ENCODE measurements at places on chromosomes 11 and 22.

- DNase-seq = no peak
Measured at GRCh38 chr11:57321388-57322255, 3.1 kb downstream of the TNKS1BP1 start.

DNA sequence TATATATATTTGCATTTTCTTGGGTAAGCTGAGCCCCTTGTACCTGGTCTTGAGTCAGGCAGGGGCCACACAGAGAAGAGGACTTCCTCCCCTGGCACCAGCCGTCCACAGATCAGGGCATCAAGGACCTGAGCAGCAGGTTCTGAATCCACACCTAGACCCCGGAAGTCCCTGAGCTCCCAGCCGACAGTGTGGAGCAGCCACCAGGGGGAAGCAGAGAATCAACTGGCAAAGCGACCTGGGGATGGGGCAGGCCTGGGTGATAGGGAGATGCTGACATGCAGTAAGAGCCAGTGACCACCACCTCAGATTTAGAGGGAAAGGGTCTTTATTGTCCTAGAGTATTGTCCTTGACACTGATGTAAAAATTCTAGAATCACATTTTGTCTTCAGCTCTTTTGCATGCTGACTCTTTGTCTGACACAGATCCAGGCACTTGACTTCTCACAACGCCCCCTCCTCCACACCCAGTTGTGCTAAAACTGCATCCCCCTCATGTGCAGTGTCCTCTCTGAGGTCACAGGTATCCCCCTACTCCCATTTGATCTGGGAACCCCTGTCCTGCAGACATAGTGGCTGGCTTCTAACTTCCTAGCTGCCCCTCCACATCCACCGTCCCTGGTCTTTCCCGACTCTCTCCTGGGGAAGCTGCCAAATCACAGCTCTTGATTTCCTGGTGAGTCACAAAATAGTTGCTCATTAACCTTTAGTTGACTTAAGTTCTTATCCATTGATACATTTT is 109.3 kb downstream of the GGTLC2 start:
- DNase-seq = no peak

GRCh38 chr22:21876486-21877176 is 9.2 kb upstream of the MAPK1 start:
- DNase-seq = no peak

DNA sequence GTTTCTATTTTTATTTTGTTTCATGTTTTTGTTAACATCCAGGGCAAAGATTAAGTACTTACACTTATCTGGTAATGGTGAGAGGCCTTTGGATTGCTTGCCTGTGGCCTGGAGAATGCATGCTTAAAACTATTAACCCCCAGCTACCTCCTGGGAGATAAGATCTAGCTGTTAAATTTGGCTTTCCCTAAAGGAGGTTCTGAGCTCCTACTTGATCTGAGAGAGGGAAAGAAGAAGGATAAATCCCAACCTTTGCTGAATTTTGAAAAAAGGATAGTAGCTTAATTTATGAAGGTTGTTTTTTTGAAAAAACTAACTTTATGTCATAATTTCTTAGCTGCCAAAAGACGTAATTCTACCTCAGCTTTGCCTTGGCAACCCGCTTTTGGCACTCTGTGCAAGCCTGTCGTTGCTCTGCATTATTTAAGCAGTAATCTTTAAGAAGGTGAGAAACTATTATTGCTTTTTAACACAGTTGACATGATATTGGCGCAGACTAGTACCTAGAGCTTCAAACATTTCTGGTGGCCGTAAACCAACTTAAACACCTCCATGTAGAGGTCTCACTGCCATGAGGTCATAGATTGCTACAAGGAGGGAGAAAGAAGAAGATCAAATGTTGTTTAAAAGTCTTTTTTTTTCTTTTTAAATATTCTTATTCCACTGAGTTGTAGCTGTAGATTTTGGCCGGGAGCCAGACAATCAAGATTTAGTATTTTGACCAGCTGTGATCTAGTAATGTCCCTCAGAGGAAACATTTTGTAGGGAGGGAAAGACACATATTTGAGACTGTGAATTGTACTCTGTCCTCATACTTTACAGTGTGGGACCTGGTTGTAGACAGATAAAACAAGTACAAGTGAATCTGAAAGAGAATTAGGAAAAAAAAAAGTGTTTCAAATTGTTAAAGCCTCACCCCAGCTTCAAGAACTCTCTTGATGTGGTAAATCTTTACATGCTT is 74.4 kb downstream of the WNT11 start:
- no peak for DNase-seq

DNA sequence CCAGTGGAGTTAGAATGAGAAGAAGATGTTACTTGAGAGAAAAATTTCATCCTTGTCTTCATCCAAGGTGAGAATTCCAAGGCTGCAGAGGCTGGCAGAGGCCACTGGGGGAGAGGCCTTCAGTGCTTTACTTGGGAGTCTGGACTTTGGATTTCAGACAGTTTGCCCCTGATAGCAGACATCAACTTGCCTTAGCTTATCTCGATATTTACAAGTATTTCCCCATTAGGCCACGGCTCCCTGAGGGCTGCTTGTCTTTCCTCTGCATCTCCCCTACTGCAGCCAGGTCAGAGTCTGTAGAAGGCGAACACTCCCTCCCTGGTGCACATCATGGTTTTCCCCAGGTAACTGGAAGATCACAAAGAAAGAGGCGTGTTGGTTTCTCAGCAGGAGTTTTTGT is 29.9 kb upstream of the BSX start:
- no peak for DNase-seq

- no peak for DNase-seq
Measured at GRCh38 chr22:42678894-42679293, 29.7 kb upstream of the CYB5R3 start.

DNA sequence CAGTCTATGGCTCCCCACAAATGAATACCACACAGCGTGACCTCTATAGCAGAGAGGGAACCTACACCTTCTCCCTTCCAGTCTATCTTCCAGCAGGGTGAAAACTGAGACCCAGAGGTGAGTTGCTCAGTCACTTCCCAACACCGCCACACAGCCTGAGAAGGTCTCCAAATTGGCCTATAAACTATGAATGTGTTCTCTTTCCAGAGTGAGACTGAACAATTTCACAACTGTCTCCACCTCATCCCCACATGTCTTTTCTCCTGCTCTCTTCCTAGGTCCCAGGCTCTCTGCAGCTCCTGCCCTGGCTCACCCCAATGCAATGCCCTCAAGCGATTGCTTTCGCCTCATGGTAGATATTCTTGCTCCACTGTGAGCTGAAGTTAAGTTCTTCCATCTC is 14.0 kb downstream of the CLMP start:
- DNase-seq = no peak

GRCh38 chr11:102610200-102610599 is 14.9 kb downstream of the MMP20 start:
- DNase-seq = no peak

DNA sequence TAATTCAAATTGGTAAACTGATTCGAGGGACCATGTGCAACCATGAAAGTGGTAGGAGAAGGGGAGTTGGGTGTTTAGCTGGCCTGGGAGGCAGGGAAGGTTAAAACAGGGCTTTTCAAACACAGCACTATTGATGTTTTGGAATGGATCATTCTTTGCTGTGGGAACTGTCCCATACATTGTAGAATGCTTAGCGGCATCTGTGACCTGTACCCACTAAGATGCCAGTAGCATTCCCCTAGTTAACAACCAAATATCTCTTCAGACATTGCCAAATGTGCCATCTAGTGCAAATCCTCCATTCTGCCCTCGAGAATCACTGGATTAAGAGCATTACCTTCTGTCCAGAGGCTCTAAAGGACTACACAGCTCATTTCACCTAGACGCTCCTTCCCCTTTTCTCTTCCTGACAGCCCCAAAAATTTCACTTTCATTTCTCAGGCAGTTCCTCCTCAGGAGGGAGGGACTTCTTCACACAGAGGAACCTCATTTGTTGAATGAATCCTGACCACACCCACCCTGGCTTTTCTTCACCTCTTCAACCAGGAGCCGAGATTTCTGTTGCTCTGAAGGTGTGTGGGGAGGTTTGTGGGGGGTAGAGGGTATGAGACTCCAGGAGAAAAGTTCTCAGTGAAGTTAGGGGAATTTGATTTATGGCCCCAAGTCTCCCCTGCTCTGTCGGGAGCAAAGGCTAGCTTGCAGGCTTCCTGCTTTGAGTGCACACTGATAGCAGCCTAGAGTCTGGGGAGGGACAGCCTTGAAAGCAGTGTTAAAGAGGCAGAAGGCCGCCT is at the start of gene TRIM34:
Gene TRIM34 (plus strand): TSS at position 513 of the 791 bp plus-strand sequence. CDS start 7,331 bp downstream, outside the sequence.
- DNase-seq = no peak

- no peak for DNase-seq
Measured at GRCh38 chr11:71131861-71132260, 120.5 kb downstream of the SHANK2 start.

GRCh38 chr11:27582621-27583020 is 76.1 kb upstream of the LIN7C start:
- DNase-seq = no peak

DNA sequence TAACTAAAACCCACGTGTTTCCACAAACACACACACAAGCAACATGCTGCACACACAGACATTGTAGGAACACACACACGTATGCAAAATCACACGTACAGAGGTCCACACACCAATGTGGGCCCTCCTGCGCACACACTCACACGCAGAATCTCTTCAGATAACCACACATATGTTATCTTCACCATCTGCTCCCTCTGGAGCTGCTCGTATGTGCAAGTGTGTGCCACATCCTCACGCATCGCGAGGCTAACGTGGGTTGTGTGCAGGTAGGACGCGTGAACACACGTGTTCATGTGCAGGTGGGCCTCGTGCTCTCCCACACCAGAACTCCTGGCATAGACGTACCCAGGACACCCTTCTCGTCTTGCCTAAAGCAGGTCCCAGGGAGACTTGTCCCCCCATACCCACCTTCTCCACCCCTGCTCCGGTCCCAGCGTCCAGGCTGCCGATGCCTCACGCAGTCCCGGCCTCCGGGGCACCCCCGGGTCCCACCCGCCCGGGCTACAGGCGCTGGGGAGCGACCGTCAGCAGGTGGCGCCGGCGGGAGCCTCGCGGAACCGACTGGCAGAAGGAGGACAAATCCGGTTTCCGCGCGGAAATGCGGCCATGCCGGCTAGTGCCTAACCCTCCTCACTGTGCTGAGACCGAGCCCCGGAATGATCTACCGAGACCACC is 10.3 kb upstream of the IGSF9B start:
- no peak for DNase-seq

- DNase-seq = no peak
Measured at GRCh38 chr11:9053316-9054035, 37.9 kb downstream of the SCUBE2 start.

Measured in GOT3 (cell line).